ENCODE measurements at places on chromosomes 16 and 17. TPM values are rescaled to one million over a fixed set of nuclear protein-coding genes. Genes with fewer than 3 reads are reported as not detected.
A peak's percentile ranks its signal among the peaks of the same experiment; 100 is the strongest.

DNA sequence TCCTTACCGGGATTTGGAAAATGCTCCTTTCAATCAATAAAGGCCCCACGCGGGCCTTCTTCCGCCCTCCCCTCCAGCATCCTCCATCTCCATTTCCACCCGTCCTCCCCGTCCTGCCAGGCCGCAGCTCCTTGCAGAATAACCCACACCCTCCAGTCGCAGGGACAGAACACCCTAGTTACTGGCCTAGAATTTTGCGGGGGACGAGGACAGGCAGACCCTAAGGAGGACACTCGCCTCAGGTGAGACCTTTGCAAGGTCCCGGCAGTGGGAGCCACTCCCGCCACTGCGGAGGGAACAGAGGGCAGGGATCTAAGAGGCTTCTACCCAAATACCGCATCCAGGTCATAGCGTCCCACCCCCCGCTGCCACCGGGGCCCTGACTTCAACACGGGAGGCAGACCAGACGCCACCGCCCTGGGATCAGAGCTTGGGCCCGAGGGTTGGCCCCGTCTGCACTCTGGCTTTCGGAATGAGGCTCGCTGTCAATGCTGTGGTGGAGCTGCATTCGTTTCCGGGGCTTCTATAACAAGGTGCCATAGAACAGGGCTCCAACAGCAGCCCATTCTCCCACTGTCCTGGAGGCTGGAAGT is 26.8 kb downstream of the SLC25A10 start:
- DNase-seq: no peak

- peak; percentile 84 for DNase-seq
Measured at GRCh38 chr16:86396901-86397311, 113.4 kb upstream of the FOXF1 start.

- peak; percentile 27 for DNase-seq
Measured at GRCh38 chr17:8393470-8394231, 4.0 kb downstream of the RNF222 start.

DNA sequence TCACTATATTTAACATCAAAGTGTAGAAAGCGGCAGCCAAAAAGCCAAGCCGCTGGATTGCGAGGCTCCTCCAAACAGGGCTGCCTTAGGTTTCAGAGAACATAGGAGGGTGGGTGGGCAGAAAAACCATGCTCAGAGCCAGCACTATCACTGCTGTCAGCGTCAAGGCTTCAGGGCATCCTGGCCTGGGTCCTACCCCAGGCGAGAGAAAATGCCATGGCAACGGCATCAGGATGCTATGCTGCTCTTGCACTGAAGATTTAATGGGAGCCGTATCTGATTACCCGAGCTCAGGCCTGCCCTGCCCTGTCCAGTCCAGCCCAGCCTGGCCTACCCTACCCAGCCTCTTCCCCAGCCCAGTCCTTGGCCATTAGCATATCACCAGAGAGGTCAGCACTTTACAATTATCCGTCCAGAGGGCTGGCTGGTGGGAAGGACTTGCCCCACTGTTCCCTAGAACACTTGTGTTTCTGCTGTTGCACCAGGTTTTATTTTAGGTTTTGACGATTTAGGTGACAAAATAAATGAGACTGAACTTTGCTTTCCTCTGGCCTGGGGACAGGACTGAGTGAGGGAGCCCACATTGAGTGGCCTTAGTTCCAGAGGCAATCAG is 61.1 kb downstream of the TOM1L2 start:
- no peak for DNase-seq

GRCh38 chr16:12390074-12390605 is 413.5 kb downstream of the CPPED1 start:
- no peak for DNase-seq

DNA sequence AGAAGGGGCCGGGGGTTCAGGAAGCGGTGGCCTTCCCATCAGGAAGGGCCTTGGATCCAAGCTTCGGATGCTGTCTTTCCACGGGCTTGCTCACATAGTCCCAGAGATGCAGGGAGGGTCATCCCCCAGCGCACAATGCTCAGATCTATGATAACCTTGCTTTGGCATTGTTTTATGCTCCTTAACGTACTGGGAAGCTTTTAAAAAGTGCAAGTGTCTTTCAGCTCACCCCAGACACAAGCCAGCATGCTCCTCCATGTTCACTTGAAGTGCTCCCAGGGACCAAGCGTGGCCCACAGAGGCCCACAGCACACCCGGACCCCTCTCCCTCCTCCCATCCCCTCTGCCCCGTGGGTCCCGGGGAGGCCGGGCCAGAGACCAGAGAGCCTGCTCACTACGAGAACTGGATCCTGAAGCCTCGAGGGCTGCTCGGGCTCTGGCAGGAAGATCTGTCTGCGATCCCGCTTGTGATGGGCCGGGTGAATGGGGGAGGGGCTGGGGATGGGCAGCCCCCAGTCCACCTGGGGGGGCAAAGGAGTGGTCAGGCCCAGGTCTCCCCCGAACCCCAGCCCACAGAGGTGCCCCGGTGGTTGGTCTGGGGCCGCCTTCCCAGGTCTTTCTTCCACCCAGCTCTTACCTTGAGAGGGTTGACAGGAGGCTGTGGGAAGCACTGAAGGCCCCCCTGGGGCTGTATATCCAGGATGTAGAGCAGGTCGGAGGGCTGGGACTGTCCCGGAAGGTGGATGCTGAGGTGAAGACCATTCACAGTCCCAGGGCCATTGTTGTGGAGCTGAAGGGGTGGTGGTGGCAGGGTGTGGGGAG is 11.8 kb upstream of the FAM171A2 start:
- DNase-seq: no peak

DNA sequence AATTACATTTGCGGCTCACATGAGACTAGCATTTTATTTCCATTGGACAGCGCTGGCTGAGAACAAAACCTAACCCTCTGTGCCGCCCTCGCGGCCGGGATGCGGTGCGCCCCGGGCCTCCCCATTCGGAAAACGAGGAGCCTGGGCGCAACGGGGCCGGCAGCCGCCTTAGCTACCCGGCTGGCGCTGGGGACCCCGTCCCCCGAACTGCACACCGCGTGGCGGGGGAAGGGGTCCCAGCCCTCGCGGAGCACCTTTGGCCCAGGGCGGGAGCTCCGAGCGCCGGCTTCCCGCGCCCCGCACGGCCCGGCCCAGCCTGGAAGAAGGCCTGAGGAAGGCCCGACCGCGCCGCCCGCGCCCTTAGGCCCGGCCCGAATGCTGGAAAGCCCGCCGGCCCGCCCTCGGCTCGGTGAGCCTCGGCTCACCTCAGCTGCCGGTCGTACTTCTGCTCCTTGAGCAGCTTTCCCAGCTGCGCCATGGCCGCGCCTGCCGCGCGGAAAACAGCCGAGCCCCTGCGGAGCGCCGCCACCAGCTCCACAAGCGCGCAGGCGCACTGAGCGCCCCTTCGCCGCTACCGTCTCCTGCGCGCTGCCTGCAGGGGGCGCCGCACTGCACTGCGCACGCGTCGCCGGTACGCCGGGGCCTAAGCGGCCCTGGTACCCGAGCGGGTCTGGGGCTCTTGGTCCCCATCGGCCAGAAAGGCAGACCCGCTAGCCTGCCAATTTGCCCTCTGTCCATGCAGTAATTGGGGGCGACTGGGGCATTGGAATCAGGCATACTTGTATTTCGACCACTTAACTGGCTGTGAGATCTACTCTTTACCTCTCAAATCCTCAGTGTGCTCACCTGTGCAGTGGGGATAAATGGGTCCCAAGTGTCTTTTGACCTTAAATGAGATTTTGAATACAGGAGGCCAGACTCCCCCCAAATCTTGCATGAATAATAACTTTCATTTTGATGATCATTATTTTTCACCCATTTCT is at the start of gene NAE1:
Gene NAE1 (minus strand): TSS at position 555 of the 983 bp plus-strand sequence. CDS start 77 bp downstream, at position 478.
- peak; percentile 82 for DNase-seq

- DNase-seq: peak; percentile 97
Measured at GRCh38 chr16:29290631-29291247, 115.8 kb downstream of the NPIPB11 start.

DNA sequence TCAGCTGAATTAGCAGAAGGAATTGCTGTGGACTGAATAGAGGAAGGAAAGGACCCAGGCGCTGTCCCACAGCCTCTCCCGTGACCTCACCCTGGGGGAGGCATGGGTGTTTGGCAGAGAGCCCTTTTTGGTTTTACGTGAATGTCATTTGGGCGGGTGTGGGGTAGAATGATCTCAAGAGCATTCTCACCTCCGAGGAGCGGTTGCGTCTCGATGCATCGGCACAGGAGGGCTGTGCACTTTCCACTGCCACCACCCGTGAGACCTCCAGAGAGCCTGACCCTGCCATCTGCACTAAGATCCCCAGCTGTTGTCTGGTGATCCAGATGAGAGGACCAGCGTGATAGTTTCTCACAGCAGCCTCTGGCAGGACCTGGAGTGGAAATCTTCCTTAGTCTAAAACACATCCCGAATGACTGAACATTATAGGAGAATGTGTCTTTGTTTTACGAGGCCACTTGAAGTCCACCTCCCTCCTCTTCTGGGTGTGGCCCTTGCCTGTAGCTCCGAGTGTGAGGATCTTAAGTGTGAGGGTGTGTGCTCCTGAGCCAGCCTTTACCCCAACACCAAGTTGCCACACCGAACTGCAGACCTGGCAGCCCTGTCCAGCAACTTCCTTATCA is 29.3 kb downstream of the FOXK2 start:
- DNase-seq: no peak

DNA sequence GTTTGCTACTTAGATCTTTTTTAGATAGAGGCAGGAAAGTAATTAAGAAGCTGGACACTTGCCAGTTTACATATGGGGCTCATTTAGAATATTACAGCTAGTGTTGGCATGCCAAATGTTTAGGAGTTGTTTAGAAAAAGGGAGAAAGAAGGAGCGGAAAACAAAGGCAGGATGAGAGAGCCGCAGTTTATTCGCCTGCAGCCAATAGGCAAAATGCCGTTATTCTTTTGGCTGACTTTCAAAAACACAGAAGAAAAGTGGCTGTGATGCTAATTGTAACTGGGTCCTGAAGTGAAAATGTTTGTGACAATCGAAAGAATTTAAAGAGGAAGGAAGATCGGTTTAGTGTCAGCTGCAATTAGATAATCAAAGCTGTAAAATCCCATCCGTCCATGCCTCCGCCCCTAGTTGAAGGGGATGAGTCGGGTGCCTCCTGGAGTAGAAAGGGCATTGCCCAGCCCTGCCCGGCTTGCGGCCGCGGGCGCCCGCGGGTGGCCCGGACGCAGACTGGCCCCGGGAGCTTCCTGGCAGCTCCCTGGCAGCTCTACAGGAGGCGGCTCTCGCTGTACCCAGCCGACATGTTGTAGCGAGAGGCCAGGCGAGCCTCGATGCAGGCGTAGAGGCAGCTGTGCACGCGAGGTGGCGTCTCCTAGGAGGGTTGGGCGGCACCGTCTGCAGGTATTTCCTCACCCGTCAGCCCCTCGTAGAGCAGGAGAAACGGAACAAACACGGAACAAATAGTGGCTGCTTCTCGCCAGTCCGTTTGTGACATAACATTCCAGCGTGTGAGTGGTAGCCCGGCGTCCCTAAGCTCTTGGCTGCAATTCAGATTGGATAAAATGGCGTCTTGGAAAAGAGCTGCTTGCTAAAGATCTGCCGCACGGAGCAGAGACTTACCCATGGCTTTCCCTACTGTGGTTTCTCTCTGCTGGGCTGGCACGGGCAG is 82.2 kb downstream of the TNRC6C start:
- peak; percentile 58 for DNase-seq

- DNase-seq: peak; percentile 85
Measured at GRCh38 chr17:42276609-42277341, 584 bp upstream of the STAT5B start.

DNA sequence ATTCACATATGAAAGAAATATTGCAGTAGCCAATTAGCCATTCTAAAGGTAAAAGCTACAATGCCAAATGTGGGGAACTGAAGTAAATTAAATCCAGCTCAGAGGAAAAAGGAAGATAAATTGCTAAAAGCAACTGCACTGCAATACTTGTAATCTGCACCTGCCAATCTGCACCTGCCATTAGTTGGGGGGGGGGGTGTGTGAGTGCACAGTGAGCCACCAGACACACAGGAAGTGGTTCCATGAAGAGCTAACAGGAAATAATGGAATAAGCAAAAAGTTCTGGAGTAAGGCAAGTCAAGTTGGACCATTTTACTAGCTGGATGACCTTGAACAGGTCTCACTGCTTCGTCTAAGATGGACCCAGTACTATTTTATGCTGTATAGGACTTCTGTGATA is 191.8 kb downstream of the PARN start:
- DNase-seq: no peak

GRCh38 chr17:57577751-57578607 is 167.1 kb downstream of the CCDC182 start:
- DNase-seq: no peak

DNA sequence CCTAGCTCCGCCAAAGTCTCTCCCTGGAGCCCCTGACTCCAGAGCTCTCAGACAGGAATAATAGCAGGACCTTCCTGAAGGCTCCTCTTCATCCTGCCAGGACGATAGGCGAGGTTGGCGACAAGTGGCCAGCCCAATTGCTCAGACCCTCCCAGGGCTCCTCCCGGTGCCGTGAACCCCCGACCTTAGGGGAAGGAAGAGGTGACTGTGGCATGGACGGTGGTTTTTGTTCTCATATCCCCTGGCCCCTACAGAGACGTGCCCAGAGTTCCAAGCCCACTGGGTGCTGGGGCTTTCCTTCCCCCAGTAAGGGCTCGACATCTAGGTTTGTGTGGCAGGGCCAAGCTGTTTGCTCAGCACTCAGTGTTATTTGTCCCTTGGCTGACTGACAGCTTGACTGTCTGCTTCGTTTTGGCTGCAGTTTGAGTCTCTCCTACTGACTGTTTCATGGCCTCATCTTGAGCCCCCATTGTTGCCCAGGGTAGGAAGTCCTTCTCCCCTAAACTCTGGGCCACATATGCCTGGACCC is 4.6 kb upstream of the ADCY7 start:
- DNase-seq: no peak

GRCh38 chr17:63446753-63447470 is 806 bp upstream of the CYB561 start:
- no peak for DNase-seq

Gene SLC5A10
- not detected for total RNA-seq

Gene KRT27
- total RNA-seq: not detected

Gene TMEM92
- 2.5 TPM for total RNA-seq

Gene FAHD1
- total RNA-seq: 78.8 TPM

Gene KRTAP16-1
- not detected for total RNA-seq

Gene ITGAX
- 2.1 TPM for total RNA-seq

Gene TSPOAP1
- total RNA-seq: 2.3 TPM

Gene PPY
- total RNA-seq: not detected

All from HT1080 (cell line).